ENCODE measurements at places on chromosomes 11 and 22. TPM values are rescaled to one million over a fixed set of nuclear protein-coding genes. Genes with fewer than 3 reads are reported as not detected.

AGBL2 gene
- 3.7 TPM for total RNA-seq

CFAP300 gene
- total RNA-seq: 2.2 TPM

NAALADL1 gene
- 6.1 TPM for total RNA-seq

CNTN5 gene
- not detected for total RNA-seq

- H3K27ac ChIP-seq: no peak overlapping the region
- H3K27me3 ChIP-seq: no peaks in the 10 kb centered on the region
- DNase-seq: no peak
- no peak overlapping the region for H3K4me3 ChIP-seq
- H3K36me3 ChIP-seq: peaks cover 11% of the 10 kb centered on the region
- H3K4me1 ChIP-seq: peaks cover 13% of the 10 kb centered on the region
These were observed 22.4 kb upstream of the GAL start for GRCh38 chr11:68661697-68662603.

DNA sequence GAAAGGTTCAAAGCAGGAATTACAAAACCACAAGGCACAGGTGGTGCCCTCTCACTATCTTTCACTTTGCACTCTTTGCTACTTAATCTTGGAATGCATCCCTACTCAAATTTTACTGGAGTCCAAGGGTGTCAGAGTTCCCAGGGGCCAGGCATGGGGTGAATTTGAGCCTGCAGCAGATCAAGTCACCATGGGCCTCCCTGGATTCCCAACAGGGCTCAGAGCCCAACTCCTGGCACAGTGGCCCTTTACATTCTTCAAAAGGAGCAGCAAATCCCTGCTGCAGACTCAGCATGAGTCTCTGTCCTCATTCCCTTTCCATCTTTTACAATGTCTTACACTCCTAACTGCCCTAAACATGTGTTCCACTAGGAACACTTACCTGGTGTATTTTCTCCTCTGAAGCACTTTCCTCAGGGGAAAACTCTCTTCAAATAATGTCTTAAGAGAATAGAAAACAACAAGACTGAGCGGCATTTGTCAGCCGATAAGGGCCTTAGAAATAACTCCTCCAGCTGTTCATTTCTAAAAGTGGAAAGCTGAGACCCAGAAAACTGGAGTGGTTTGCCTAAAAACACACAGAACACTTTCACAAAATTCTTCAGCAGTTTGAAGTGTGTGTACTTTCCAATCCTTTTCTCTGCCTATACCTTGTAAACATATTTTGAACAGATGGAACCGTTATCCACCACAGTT, 596.0 kb downstream of the INSC start:
- H3K4me1 ChIP-seq: peaks cover 39% of the 10 kb centered on the region
- H3K27me3 ChIP-seq: peaks cover 61% of the 10 kb centered on the region

DNA sequence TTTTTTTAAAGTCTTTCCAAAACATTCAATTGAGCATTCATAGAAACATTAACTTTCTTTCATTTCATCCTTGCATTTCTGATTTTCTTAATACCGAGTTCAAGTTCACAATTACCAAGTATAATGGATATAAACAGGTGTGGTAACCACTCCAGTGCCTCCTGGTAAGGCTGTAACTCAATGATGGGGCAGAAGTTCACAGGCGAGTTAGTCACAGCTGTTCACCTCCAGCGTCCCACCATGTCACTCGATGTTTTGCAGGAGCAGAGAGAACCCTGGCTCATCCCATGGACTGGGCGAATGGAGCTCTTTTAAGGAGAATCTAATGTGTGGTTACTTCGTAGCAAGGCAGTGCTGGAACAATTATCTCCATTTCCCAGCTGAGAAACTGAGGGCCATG, 94.4 kb upstream of the ALX4 start:
- DNase-seq: no peak
- no peaks in the 10 kb centered on the region for H3K36me3 ChIP-seq
- H3K27me3 ChIP-seq: peaks cover 6% of the 10 kb centered on the region
- no peak overlapping the region for H3K27ac ChIP-seq
- no peak overlapping the region for H3K4me3 ChIP-seq

GRCh38 chr22:43542681-43543521, 131.1 kb downstream of the MPPED1 start:
- H3K36me3 ChIP-seq: no peaks in the 10 kb centered on the region
- DNase-seq: no peak
- no peaks in the 10 kb centered on the region for H3K27me3 ChIP-seq
- no peak overlapping the region for H3K4me3 ChIP-seq
- no peak overlapping the region for H3K27ac ChIP-seq
- peaks cover 6% of the 10 kb centered on the region for H3K4me1 ChIP-seq

- H3K4me3 ChIP-seq: no peak overlapping the region
- H3K4me1 ChIP-seq: no peaks in the 10 kb centered on the region
- no peak for DNase-seq
- H3K36me3 ChIP-seq: no peaks in the 10 kb centered on the region
- H3K27me3 ChIP-seq: no peaks in the 10 kb centered on the region
These were observed 2.7 kb downstream of the HBG1 start for GRCh38 chr11:5246772-5247471.

- no peak overlapping the region for H3K27ac ChIP-seq
- DNase-seq: no peak
- H3K27me3 ChIP-seq: peaks cover 79% of the 10 kb centered on the region
- no peak overlapping the region for H3K4me3 ChIP-seq
These were observed 77.1 kb upstream of the PRR5 start for GRCh38 chr22:44624689-44625420.

- peaks cover 100% of the 10 kb centered on the region for H3K27me3 ChIP-seq
- no peaks in the 10 kb centered on the region for H3K36me3 ChIP-seq
- H3K27ac ChIP-seq: no peak overlapping the region
- no peak overlapping the region for H3K4me3 ChIP-seq
- H3K4me1 ChIP-seq: peaks cover 9% of the 10 kb centered on the region
These were observed 78.8 kb upstream of the TOP3B start for GRCh38 chr22:22061085-22062077.

DNA sequence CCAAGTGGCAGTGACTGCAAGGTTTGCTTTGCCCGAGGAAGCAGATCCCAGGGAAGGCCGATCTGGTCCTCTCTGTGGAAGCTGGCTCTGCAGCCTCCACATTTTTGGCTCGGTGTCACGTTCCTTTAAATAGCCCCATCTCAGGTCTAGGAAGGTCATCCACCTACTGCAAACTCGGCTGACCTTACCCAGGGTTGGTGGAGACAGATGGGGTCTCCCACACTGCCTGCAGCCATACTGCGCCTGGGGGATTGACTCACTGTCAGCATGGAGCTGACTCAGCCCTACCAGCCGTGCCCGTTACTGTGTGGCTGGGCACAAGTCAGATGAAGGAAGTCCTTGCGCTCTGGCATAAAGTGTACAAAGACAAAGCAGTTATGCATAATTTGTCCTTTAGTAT, 16.9 kb downstream of the CDPF1 start:
- peaks cover 2% of the 10 kb centered on the region for H3K36me3 ChIP-seq
- no peaks in the 10 kb centered on the region for H3K4me1 ChIP-seq
- H3K4me3 ChIP-seq: no peak overlapping the region
- H3K27ac ChIP-seq: 0 out of 2 replicates have a peak overlapping the region, but pooled peaks have one; percentile 18
- H3K27me3 ChIP-seq: no peaks in the 10 kb centered on the region

- H3K27me3 ChIP-seq: peaks cover 3% of the 10 kb centered on the region
- H3K4me1 ChIP-seq: no peaks in the 10 kb centered on the region
- H3K27ac ChIP-seq: no peak overlapping the region
- no peak for DNase-seq
These were observed 11.1 kb upstream of the SCGB1D4 start for GRCh38 chr11:62309991-62310390.

DNA sequence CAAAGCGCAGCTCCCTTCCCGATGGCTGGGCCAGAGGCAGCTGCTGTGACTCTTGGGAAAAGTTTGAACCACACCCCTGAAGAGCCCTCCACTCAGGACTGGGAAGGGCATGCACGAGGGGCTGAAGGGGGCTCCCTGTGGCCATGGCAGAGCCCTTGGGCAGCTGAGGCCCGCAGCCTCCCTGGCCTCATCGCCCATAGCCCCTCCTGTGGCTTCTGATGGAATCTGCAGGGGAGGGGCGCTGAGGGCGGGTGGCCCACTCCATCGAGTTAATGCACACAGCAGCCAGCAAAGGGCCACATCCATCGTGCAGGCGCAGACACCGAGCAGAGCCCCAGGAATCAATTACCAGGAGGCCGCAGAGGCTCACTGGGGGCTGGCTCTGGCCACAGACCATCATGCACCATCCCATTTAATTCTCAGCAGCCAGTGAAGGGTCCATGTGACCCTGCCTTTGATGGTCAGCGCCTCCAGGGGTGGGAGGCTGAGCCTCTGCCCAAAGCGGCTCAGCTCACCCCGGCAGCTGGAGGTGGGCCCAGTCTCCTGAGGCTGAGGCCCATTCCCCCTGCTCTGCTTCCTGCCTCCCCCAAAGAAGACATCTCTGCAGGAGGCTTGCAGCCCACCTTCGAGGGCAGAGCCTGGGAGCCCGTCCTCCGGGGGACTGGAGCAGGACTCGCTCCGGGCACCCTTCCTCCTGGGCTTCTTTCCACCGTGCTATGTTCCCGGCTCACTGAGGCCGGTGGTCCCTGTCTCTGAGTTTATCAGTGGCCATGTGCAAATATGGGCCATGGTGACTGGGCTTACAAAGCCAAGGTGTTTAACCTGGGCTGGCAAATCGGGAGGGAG, 1410.2 kb downstream of the BRD1 start:
- H3K27ac ChIP-seq: no peak overlapping the region
- H3K36me3 ChIP-seq: no peaks in the 10 kb centered on the region
- H3K27me3 ChIP-seq: no peaks in the 10 kb centered on the region
- H3K4me1 ChIP-seq: peaks cover 19% of the 10 kb centered on the region
- H3K4me3 ChIP-seq: no peak overlapping the region

DNA sequence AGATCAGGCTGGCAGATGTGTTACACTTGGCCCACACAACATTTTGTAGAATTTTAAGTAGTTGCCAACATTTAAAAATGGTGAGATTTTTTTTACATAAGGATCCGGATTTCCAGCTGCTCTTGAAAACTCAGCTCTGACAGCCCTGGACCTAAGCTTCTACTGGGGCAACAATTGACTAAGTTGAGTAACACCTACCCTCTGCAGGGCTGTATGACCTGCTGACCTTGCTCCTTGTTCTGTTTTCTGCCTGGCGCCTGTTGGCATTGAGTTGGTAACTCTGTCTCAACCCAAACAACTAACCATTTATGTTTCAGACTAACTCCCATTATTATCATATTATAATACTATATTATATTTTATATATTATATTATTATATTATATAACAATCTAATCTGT, 21.1 kb upstream of the LRRC55 start:
- no peak overlapping the region for H3K27ac ChIP-seq
- H3K4me1 ChIP-seq: peaks cover 17% of the 10 kb centered on the region
- H3K27me3 ChIP-seq: peaks cover 18% of the 10 kb centered on the region
- DNase-seq: no peak
- no peak overlapping the region for H3K4me3 ChIP-seq

DNA sequence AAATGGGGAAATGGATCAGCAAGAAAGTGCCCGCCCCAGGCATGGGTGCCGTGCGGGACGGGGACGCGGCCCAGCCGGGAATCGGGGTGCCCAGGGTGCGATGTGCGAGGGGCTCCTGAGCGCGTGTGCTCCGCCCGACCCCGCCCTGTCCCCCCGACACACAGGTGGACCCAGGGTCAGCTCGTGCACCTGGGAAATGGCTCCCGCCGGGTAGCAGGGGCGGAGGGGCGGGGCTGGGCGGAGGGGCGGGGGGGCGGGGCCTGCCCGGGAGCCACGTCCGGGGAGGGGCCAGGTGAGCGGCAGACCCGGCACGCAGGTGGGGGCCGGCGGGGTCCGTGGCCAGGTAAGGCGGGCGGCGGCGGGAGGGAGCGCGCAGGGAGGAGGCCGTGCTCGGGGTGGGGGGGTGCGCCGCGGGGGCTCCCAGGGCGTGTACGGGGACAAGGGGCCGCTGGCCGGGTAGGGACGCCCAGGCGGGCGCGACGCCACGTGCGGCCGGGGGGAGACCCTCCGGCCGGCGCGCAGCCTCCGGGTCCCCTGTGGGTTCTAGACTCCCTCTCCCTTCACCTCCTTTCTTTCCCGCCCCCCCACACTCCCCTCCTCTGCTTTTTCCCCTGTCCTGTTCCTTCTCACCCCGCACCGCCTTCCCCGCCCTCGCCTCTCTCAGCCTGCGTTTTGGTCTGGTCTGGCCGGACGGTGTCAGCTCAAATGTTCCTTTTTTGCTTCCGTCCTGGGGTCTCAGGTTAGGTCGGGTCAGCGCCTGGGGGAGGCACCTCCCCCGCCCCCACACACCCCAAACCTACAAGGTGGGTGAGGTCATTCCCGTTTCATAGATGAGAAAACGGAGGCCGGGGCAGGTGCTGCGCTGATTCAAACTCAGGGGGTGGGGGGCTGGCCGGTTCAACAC, at the start of gene ARHGAP8:
TSS of gene ARHGAP8 (plus strand) at position 291 of the 904 bp plus-strand sequence. CDS start 33,953 bp downstream, outside the sequence.
- H3K27ac ChIP-seq: no peak within 1 kb of the TSS
- peak; percentile 69 for DNase-seq
- no peaks in the 10 kb centered on the region for H3K36me3 ChIP-seq
- peaks cover 39% of the 10 kb centered on the region for H3K4me1 ChIP-seq

DNA sequence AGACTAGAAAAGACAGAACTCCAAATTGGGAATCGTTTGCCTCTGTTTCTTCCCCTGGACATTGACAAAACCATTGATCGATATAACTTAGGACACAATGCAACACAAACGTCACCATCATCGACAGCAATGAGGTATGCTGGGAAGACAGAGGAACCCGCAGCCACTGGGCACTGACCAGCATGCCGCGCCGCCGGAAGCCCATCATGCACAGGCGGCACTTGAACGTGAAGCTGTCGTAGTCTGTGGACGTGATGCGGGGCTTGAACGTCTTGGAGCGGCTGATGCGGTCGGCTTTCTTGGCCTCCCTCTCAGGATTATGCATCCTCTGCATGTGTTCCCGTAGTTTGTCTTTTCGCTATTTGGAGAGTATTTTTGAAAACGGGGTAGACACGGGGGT, 23.0 kb upstream of the NFRKB start:
- no peak overlapping the region for H3K27ac ChIP-seq
- DNase-seq: no peak
- H3K4me3 ChIP-seq: no peak overlapping the region
- no peaks in the 10 kb centered on the region for H3K27me3 ChIP-seq
- no peaks in the 10 kb centered on the region for H3K4me1 ChIP-seq

DNA sequence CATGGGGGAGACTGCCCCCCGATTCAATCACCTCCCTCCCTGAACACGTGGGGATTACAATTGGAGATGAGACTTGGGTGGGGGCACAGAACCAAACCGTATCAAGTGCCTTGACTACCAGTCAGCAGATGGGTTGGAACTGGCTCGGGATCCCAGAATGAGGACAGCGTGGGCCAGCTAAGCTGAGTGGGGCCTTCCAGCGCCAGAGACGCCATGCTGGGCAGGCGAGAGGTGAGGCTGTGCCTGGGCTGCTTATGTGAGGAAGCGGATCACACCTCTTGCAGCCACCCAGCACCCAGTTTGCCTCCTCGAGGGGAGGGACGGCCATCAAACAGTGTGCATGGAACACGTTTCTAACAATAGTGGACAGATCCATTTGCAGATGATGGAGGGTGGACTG, 195.1 kb downstream of the TBC1D22A start:
- 0 out of 2 replicates have a peak overlapping the region, but pooled peaks have one; percentile 36 for H3K27ac ChIP-seq
- no peak for DNase-seq
- H3K27me3 ChIP-seq: no peaks in the 10 kb centered on the region

- no peak for DNase-seq
- no peaks in the 10 kb centered on the region for H3K4me1 ChIP-seq
- H3K36me3 ChIP-seq: peaks cover 2% of the 10 kb centered on the region
- H3K27ac ChIP-seq: no peak overlapping the region
- H3K27me3 ChIP-seq: no peaks in the 10 kb centered on the region
These were observed 108.1 kb downstream of the CCDC34 start for GRCh38 chr11:27254744-27255446.

GRCh38 chr11:128469220-128469619, 118.1 kb downstream of the ETS1 start:
- no peak for DNase-seq
- peaks cover 7% of the 10 kb centered on the region for H3K36me3 ChIP-seq
- no peak overlapping the region for H3K27ac ChIP-seq
- no peaks in the 10 kb centered on the region for H3K4me1 ChIP-seq

- peaks cover 30% of the 10 kb centered on the region for H3K36me3 ChIP-seq
- H3K27ac ChIP-seq: no peak overlapping the region
- H3K27me3 ChIP-seq: no peaks in the 10 kb centered on the region
- H3K4me3 ChIP-seq: no peak overlapping the region
- H3K4me1 ChIP-seq: peaks cover 62% of the 10 kb centered on the region
These were observed 48.5 kb downstream of the PACSIN2 start for GRCh38 chr22:42966497-42966896.

Measured in WTC11 (cell line).